Upper lobe of right lung (tissue), 1 donor: ENCODE measurements at places on chromosomes 2 and 18.

DNA sequence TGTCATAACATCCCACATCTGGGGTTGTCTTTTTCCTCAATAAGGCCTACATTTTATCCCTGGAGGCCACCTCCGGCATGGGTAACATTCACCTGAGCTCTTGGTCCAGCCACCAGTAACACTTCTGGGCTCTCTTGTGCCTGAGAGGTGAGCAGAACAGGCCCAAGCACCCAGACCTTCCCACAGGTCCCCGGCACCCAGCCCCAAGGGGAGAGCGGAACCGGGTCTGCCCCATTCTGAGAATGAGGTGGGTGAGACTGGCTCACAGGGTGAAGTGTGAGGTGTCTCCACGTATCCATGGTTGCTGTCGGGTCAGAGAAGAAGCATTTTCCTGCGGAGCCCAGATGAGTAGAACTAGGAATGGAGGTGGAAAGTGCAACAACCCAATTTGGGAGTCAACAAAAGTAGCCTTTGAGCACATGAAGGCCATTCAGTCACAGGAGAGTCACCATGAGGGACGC is 496.7 kb upstream of the MYT1L start:
- DNase-seq: peak; percentile 43

DNA sequence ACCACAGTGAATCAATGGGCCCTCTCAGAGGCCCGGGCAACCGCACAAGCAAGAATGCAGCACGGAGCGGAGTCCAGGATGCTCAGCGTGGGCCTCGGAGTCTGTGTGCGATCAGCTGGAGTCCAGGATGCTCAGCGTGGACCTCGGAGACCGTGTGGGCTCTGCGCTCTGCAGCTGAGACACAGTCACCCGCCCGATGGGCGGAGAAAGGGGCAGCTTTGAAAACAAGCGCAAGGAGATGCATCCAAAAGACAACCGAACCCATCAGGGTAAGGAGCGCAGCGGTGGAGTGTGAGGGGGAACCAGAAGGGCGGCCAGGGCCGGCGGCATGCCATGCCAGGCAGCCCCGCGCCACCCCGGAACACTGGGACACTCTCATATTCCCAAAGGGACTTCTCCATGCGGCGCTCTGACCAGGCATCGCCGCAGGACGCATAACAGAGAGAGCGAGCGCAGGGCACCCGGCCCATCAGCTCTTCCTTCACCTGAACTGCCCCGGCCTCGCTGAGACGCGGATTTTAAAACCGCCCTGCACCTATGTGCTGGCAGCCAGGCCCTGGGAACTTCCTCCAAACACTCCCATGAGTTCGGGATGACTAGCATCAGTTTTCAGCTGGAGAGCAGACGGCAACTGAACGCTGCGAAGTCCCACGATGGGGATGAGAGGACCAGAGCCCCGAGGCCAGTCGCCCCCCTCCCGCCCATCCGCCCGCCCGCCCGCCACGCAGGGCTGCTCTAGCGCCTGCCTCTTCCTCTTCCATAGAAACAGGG is 44.7 kb downstream of the MC5R start:
- DNase-seq: no peak

GRCh38 chr2:102367331-102367971 is 11.9 kb downstream of the IL18R1 start:
- no peak for DNase-seq

DNA sequence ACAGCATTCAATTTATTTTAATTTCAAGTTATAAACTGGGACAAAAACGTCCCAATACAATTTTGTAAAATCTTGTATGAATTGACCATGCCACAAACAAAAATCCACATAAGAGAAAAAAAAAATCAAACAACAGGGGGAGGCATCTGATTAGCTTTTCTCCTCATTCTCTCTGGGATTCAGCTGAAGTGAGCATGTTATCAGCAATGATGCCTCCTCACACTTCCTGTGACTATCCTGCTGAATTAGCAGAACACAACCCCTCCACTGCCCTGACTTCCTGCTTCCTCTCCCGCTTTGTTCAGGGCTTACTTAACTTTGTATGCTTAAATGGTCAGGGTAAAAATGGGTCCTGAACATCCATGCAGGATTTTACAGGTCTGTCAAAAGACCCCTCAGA is 132.2 kb upstream of the ITGB6 start:
- DNase-seq: no peak

DNA sequence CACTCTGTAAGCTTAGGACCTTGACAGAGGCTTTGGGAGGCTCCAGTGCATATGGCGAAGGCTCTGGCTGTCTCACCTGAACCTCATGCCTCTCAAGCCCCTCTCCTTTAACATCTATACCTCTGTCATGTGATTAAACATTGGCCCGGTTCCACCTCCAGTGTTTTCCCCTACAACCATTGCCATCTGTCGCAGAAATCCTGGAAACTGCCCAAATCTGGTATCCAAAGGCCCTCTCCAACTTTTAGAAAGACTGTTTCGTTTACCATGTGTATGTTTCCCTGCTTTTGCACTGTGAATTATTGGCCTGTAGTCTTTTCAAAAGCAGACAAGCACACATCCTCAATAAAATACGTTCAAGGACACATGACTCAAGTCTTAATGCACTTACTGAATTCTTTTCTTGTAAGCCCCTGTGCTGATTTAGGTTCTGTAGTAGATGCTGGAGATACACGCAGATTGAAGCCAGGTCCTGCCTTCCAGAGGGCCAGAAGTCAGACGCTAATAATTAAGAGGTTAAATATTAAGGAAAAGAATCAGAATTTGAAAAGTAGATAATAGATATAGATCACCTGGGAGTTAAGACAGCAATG is 386.4 kb upstream of the SLC14A2 start:
- DNase-seq: no peak

DNA sequence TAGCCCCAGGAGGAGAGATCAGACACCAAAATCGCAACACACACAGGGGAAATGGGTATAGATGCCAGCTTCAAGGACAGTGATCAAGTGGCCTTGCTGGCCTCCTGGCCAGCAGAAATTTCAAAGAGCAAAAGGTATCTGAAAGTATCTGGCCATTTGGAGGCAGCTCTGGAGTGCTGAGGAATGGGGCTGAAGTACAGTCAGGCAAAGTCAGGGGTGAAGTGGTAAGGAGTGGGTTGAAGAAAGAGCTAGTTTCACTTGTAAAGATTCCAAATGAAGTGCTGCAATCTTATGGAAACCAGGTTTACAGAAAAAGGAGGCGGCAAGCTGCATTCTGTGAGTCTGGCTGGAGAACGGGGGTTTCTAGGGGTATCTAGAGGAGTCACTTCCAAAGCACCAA is 19.2 kb upstream of the PCBP1 start:
- DNase-seq: no peak

GRCh38 chr18:74950479-74950878 is 258.5 kb downstream of the PTGR3 start:
- no peak for DNase-seq

DNA sequence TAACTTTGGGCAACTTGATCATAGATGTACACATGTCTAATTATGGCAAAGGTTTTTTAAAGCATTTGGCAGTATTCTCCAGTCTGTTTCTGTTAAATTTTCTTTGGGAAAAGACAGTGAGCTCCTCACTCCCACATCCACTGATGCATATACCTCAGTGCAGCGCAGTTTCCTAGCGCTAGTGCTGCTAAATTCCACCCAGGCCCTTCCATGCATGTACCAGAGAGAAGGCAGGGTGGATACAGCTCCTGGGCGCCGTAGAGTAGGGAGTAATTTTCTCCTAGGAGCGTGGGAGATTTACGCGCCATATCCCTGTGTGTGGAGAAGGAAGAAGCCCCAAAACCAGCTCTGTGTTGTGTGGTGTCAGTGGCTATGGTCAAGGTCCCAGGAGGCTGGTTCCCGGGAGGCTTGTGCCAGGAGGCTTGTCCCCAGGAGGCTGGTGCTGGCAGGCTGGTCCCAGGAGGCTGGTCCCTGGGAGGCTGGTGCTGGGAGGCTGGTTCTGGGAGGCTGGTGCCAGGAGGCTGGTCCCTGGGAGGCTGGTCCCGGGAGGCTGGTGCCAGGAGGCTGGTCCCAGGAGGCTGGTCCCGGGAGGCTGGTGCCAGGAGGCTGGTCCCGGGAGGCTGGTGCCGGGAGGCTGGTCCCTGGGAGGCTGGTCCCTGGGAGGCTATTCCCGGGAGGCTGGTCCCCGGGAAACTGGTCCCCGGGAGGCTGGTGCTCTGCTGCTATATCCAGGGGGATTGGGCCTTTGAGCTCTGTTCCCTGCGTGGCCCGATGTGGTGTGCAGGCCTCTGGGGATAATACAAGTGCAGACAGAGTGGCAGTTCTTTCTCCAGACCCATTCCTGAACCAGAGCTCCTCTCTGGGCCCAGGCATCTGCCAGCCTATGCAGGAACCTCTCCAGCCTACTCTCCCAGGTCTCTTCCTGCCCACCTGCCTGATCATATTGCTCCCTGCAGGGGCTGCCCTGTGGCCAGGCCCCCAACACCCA is 161.2 kb downstream of the SEPTIN10 start:
- DNase-seq: peak; percentile 60

GRCh38 chr2:197850882-197851450 is 46.6 kb downstream of the PLCL1 start:
- no peak for DNase-seq

- DNase-seq: no peak
Observed at GRCh38 chr18:12742453-12742852, 39.6 kb downstream of the PSMG2 start.

DNA sequence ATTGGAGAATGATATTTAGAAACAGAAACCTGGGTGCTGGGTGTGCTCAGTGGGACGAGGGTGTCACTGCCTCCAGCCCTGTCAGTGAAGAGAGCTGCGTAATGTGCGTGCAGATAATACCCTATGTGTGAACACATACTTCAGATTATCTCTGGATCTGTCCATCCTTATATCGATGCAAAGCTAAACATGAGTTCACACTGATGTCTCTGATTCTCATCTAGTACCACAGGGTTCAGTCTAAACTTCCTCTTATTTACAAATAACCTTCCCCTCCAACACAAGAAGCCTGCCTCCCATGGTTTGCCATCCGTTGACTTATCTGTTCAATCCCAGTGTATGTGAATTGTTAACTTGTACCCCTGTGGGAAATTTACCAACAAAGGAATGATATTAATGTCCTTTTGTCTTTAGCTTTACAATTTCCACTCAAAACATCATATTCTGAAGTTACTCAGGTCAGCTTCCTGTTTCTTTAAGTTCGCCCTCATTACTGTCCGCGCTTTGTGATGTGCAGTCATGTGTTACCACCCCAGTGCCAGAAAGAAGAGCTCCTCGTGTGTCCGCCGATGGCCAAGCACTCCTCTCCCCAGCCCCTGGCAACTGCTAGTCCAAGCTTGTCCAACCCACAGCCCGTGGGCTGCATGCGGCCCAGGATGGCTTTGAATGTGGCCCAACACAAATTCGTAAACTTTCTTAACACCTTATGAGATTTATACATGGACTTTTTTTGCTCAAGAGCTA is 108.2 kb downstream of the RTP5 start:
- no peak for DNase-seq

GRCh38 chr2:42124011-42124785 is 45.0 kb upstream of the EML4 start:
- no peak for DNase-seq

DNA sequence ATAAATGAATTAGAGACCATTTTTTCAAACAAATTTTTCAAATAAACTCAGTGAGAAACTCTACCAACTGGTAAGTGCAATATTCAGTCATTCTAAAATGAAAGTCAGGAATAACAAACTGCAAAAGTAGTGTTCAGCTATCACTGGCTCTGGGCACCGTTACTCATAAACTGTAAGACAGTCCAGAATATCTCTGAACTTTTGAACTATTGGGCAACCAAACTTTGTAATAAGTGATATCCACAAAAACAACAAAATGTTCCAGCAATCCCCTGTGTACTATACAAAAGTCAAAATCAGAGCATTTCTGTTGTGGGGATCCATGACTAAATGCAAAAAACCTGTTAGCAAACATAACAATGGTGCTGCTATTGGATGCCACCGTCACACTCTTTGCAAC is 56.3 kb downstream of the SLC25A12 start:
- DNase-seq: no peak

GRCh38 chr2:224211791-224212190 is 172.7 kb upstream of the SERPINE2 start:
- DNase-seq: no peak

- DNase-seq: no peak
Observed at GRCh38 chr2:209876211-209876610, 104.6 kb downstream of the UNC80 start.

- DNase-seq: no peak
Observed at GRCh38 chr2:54444503-54444902, 11.6 kb upstream of the SPTBN1 start.
